Neural crest cell (in vitro differentiated cells): ENCODE measurements at places on chromosomes 2 and 18.

DNA sequence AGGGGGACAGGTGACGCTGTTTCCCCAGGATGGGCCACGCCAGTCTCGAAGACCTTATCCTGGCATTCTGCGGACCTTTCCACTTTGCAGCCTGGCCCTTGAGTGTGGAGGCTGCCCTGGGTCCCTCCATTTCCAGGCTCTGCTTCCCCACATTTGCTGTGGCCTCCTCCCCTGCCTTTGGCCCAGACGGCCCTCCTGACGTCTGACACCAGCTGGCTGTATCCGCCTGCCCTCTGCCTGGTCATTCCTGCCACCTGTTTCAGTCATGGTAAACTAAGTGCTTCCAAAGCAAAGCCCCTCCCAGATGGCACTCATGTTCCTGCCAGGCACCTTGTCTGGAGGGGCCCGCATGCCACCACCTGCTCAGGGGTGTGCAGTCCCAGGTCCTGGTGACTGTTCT lies 95.1 kb downstream of the ASB1 start:
- no peak for DNase-seq

GRCh38 chr2:235544689-235544969 lies 50.8 kb downstream of the AGAP1 start:
- DNase-seq, result no peak

- DNase-seq, result no peak
Measured at GRCh38 chr18:26710470-26711096, 154.9 kb downstream of the AQP4 start.

DNA sequence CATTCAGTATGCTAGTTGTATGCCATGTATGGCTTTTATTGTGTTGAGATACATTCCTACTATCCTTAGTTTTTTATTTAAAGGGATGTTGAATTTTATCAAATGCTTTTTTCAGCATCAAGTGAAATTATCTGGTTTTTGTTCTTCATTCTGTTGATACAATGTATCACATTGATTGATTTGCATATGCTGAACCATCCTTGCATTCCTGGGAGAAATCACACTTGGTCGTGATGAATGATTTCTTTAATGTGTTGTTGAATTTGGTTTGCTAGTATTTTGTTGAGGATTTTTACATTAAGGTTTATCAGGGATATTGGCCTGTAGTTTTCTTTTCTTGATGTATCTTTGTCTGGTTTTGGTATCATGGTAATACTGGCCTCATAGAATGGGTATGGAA lies 49.7 kb downstream of the CD28 start:
- DNase-seq, result no peak

- DNase-seq, result no peak
Measured at GRCh38 chr2:84897773-84898172, 7.7 kb upstream of the TMSB10 start.

- DNase-seq, result no peak
Measured at GRCh38 chr2:73886357-73886756, 6.5 kb upstream of the ACTG2 start.

DNA sequence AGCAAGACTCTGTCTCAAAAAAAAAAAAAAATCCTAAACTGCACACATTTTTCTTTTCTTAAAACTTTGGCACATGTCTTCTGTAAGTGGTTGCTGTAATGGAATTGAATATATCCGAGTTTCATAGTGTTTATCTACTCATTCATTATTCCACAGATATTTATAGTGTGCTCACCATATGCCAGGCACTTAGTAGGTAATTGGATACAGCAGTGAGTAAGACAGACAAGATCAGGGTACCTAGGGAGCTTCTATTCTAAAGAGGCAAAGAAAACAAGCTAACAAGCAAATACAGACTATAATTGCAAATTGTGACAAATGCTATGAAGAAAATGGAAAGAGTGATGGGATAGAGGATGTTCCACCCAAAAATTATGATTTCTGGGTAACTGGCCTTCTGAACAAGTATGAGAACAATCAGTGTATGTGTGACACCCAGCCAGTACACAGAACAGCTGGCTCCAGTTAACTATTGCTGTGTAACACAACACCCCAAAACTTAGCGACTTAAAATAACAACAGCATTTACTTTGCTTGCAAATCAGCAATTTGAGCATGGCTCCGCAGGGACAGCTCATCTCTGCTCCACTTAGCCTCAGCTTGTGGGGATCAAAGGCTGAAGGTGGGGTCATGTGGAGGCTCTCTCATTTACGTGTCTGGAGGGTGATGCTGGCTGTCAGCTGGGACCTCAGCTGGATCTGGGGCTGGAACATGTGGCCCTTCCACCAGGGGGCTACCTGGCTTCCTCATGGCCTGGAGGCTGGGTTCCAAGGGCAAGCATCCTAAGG lies 224.9 kb downstream of the INSIG2 start:
- no peak for DNase-seq

GRCh38 chr18:6256521-6256920 lies 158.2 kb downstream of the L3MBTL4 start:
- DNase-seq, result no peak

DNA sequence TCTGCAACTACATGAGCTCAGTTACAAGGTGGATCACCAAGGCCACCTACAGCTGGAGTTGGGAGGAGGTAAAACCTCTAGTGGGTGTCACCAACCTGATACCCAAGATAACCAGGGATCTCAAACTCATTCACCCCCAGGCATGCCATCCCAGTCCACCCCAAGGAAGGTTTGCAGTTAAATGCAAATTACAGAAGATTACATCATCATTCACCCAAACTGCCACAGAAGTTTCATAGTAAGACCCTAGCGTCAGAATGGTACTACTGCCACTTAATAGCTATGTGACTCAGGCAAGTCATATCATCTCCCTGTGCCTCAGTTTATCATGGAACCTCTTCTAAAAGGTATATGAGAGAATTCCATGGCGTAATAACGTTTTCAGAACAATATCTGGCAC lies 111.2 kb downstream of the MYO5B start:
- DNase-seq, result no peak

GRCh38 chr2:65800998-65801397 lies 368.6 kb upstream of the SPRED2 start:
- no peak for DNase-seq

DNA sequence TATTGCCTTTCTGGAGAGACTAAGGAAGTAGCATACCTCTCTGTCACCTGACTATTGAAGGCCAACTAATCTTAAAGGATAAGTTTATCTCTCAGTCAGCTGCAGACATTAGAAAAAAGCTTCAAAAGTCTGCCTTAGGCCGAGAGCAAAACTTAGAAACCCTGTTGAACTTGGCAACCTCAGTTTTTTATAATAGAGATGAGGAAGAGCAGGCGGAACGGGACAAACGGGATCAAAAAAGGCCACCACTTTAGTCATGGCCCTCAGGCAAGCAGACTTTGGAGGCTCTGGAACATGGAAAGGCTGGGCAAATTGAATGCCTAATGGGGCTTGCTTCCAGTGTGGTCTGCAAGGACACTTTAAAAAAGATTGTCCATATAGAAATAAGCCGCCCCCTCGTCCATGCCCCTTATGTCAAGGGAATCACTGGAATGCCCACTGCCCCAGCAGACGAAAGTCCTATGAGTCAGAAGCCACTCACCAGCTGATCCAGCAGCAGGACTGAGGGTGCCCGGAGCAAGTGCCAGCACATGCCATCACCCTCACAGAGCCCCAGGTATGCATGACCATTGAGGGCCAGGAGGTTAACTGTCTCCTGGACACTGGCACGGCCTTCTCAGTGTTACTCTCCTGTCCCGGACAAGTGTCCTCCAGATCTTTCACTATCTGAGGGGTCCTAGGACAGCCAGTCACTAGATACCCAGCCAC lies 61.5 kb upstream of the FAM98A start:
- no peak for DNase-seq

GRCh38 chr2:200127848-200128247 lies 172.5 kb downstream of the MAIP1 start:
- no peak for DNase-seq

GRCh38 chr2:159065313-159065712 lies 96.9 kb downstream of the TANC1 start:
- DNase-seq, result no peak

DNA sequence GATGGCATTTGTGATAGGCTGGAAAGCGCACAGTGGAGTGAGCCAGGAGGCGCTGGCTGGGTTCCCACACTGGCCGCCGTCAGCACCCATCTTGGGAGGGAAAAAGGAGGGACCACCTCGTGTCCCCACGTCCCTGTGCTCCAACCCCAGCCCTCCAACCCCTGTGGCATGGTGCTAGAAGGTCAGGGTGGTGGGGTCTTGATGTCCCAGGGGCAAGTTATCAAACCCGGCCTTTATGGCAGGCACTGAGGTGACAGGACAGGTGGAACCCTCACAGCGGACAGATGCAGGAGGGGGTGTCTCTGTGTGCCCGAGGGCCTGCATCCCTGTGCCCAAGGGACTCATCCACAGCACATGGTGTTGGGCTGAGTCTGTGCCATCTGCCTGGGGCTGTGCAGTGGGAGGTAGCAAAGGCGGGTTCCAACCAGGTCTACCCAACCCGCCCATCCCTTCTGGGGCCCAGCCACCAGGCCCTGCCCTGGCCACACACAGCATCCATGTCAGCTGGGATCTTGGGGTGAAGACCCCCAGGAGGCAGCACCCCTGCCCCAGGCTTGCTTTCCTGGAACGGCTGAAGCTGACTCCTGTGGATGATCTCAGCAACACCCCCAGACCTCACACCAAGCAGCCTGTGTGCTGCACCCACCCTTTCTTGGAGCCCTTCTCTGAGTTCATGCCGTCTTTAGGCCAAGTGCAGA lies 246.1 kb downstream of the NDUFA10 start:
- DNase-seq, result no peak

DNA sequence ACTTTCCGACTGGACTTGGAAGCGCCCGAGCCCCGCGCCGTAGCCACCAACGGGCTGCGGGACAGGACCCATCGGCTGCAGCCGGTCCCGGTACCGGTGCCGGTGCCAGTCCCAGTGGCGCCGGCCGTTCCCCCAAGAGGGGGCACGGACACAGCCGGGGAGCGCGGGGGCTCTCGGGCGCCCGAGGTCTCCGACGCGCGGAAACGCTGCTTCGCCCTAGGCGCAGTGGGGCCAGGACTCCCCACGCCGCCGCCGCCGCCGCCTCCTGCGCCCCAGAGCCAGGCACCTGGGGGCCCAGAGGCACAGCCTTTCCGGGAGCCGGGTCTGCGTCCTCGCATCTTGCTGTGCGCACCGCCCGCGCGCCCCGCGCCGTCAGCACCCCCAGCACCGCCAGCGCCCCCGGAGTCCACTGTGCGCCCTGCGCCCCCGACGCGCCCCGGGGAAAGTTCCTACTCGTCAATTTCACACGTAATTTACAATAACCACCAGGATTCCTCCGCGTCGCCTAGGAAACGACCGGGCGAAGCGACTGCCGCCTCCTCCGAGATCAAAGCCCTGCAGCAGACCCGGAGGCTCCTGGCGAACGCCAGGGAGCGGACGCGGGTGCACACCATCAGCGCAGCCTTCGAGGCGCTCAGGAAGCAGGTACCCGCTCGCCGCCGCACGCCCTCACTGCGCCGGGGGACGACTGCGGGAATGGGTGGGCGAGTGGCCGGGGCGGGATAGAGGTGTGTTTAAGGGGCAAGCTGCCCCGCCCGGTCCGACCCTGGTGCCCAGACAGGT lies 713 bp downstream of the ATOH8 start:
- DNase-seq, result peak; percentile 71

- DNase-seq, result no peak
Measured at GRCh38 chr2:127620866-127621265, 25.1 kb upstream of the GPR17 start.

- DNase-seq, result no peak
Measured at GRCh38 chr2:155815851-155816250, 516.7 kb downstream of the NR4A2 start.

DNA sequence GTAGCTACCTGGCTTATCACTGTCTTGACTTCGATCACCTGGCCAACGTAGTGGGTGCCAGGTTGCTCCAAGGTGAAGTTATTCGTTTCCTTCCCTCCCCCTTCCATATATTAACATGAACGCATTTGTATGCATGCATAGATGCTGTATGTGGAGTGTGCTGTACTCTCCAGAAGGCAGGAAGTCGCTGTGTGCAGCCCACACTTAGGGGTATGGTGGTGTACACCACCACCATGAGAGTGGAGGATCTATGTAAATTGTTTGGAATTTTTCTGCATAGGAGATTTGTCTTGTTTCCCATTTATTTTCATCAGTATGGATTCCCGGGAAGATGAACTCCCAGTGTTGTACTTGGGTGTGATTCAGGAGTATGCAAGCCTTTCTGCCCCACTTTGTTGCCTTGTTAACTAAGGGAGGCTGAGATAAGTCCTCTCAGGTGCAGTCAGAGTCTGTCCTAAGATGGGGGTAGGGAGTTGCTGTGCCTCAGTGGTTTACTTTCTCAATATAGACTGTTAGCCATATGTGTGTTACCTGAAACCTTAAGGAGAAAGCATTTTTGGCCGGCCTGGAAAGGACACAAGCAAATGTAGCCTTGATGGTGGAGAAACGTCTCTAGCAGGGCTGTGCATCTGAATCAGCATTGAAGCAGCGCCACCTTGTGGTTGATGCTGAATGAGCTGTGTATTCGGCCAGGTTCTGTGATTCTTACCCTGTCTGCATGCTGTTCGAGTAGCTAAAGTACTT lies 149.8 kb downstream of the TANC1 start:
- DNase-seq, result peak; percentile 93

DNA sequence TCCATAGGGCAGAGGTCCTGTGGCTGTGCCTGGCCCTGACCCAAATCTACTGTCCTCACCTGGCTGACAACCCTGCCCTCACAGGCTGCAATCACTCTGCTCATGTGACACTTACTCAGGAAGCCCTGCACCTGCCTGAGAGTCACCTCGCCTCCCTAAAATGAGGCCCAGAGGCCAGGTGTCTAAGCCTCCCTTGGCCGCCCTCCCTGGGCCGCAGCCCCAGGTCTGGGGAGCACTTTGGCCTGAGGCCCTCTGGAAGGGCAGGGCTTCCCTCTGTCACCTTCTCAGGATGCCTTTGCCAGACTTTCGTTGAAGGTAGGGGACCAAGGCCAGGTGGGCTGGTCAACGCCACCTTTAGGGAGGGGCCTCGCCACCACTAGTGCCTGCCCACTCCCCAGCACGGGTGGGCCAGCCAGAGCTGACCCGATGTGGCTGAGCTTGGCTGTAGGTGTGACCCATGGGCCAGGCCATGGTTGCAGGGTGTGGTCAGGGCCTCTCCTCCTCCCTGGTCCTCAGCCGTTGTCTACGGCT lies 6.1 kb upstream of the GPC1 start:
- no peak for DNase-seq

GRCh38 chr2:110726285-110726684 lies 6.1 kb upstream of the ACOXL start:
- no peak for DNase-seq

GRCh38 chr2:83368916-83369315 lies 1090.2 kb downstream of the SUCLG1 start:
- no peak for DNase-seq

- peak; percentile 20 for DNase-seq
Measured at GRCh38 chr2:189580241-189580651, 340 bp downstream of the SLC40A1 start.

GRCh38 chr2:234091883-234092282 lies 41.4 kb downstream of the SPP2 start:
- no peak for DNase-seq

GRCh38 chr2:85846411-85846810 lies 42.4 kb downstream of the ST3GAL5 start:
- no peak for DNase-seq

GRCh38 chr2:37402636-37403035 lies 58.2 kb downstream of the QPCT start:
- DNase-seq, result no peak

DNA sequence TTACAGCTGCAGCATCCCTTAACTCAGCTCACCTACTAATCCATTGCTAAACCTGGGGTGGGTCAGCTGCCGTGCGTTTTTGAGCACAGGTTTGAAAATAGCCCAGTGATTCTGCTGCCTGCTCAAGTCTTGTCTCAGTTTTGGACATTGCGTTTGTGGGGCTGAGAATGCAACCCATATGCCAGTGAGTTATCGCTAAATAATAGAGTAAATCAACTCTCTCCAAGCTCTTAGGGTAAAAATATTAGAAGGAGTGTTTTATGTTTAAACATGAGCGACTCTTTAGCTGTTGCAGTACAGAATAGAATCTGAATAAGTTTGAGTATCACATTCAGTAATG lies 2.1 kb downstream of the TSHZ1 start:
- no peak for DNase-seq
